ENCODE measurements at places on chromosomes 7 and 10.
A peak's percentile ranks its signal among the peaks of the same experiment; 100 is the strongest.

DNA sequence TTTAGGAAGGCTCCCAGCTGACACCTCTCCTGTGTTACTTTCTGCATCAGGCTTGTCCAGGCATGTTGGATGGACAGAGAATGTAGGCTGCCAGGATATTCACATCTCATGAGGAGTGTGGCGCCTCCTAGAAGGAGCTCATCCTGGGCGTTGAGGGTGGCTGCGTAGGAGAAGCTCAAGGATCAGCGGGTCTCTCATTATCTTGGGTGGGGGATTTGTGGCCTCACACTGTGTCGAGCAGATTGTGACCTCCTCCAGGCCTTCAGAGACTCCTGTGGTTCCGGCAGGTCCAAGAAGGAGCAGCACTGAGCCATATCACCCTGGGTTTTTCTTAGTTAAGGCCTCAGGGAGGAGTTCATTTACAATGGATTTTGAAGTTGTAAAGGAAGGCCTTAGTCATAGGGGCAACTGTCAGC lies 8.7 kb upstream of the COBL start:
- DNase-seq: no peak

DNA sequence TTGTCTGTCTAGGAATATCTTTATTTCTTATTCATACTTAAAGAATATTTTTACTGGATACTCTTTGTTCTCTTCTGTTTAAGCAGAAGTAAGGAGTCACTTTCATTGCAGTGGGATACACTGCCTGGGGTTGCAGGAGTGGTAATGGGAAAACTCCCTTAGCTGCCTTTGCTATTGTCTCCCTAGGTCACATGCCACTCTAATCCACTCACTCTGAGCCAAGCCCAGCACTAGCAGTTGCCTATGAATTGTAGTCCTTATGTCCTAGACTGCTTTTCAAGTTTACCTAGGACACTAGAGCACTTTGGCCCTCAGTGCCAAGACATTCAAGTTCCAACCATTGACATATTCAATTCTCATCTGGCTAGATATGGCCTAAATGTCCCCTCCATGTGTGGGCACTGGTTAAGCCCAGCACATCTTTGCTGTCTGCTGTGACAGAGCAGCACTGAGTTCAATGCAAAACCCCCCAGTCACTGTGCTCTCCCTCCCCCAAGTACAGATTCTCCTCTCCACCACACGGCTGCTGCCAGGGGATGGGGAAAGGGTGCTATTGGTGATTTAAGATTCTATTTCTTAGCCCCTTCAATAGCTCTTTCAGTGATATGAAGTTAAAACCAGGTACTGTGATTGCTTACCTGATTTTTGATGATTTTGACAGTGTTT lies 991.7 kb upstream of the KCND2 start:
- no peak for DNase-seq

DNA sequence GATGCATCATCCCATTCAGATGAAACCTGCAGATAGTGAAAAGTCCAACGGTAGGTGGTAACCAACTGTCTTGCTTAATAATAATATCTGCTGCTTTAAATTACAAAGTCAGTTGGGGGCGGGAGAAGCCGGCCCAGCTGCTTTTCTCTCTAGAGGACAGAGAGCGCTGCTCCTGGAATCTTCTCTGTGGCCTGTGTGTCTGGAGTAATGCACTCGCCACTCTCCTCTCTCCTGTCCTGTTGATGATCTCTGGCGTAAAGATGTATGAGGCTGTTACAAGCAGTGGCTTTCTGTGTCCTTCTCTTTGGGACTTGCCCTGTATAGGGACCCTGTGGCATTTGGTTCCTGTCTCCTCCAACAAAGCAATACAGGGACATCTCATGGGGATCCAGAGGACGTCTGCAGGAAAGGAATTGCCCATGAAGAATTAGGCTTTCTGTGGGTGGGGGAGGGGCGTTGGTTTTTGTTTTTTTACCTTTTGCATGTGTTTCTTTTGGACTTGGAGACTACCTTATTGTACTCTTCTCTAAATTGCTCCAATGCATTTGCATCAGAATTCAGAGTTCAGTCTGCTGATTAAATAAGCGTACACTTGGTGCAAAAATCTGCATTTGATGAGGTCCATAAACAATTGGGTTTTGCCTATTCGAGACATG lies 231.6 kb downstream of the CELF2 start:
- no peak for DNase-seq

DNA sequence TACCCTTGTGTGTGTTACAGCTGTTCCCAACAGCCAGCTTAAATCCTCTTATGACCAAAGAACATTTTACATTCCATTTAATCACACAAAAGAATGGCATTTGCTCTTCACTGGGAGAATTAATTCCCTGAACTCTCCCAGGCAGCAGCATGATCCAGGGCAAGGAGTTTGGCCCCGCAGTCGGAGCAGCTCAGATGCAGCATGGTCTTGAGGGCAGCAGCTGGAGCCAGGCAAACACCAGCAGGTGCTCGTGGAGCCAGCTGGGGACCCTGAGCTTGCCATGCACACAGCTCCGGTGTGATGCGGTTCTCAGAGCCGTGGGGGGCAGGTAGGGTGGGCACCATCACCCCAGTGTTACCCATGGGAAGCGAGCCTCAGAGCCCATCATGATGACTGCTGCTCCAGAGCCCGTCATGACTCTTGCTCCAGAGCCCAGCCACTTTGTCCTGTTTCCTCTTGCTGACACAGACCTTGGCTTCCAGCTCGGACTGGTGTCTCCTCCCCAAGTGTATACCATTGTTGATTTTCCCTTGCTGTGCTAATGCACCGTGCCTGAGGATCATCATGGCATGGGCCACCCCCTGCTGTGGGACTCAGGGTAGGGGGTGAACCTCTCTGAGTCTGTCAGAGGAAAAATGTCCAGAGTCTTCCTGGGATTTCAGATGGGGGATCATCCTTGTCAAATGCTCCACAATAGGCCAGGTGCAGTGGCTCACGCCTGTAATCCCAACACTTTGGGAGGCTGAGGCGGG lies 75.8 kb downstream of the ZRANB1 start:
- DNase-seq: no peak

- DNase-seq: no peak
These were observed 416.7 kb downstream of the ARL4A start for GRCh38 chr7:13104128-13104527.

DNA sequence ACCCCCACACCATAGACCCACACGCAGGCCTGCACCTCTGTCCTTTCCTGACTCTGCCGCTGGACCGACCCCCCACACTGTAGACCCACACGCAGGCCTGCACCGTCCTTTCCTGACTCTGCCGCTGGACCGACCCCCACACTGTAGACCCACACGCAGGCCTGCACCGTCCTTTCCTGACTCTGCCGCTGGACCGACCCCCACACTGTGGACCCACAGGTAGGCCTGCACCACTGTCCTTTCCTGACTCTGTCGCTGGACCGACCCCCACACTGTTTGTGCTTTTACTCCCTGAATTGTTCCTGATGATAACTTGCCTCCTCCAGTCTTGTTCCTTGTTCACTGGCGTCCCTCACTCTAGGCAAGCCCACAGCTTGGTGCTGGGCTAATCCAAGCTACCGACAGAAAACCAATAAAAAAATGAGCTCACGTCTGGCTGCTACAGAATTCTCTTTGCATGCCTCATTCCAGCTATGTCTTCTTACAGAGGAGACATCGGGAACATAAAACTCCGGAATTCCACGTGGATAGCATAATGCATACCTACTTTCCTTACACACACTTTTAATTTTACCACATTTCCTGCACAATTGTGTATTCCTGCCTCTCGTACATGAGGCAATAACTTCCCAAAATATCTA lies 494.3 kb downstream of the PTPRN2 start:
- DNase-seq: no peak

DNA sequence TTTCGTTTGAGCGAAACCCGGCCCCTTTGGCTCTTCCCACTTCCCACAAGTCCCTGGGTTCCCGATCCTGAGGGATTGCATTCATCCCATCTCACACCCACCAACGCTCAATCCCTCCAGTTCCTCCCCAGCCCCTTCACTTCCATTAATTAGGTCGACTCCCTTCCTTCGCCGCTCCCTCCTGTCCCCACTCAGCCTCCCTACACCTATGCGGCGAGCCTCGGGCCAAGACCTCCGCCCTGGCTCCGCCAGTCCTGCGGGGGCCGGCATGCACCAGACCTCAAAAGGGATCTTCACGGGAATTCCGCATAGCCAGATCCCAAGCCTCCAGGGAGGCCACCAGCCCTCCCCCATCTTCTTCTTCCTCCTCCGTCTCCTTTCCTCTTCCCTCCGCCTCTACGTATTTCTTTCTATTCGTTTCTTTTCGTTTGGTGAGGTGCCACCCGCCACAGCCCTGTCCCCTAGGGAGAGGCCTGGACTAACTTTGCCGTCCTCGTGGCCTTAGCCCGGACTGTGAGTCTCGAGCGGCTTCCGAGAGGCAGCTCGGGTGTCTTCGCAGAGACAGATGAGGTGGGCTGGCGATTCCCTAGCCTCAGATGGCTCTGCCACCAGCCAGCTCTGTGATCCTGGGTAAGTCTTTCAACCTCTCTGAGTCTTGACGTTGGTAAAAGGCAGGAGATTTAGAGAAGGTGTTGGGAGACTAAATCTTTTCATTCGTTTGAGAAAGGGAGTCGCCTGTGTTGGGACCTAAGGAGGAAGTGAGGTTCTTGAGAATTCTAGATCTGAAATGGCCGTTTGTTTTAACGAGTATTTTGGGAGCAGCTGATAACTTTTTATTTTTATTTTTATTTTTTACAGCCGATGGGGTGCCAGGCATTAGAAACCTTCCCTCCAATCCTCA lies 8.1 kb upstream of the LBX1 start:
- no peak for DNase-seq

DNA sequence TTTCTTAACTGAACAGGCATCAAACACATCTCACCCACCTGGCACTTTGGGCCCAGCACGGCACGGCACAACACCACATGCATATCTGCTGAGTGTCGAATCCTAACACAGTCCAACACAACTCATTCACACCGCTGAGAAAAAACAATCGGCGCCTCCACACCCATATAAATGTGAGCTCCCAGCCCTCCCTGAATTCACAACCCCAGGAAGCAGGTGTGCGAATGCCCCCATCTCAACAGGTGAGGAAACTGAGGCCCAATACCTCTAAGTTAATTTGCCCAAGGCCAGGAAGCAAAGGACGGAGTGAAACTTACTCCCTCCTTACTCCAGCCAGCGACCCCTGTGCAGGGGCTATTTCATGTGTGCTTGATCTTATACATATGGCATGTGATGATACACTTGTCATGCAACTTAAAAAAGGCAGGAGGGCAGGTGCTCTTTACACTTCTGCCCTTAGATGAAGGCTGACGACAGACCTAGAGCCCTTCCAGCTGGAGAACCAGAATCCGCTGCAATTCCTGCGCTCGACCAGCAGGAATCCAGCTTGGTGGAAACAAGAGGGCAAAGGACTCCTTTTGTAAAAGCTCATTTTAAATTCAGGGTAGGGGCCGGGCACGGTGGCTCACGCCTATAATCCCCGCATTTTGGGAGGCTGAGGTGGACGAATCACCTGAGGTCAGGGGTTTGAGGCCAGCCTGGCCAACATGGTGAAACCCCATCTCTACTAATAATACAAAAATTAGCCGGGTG lies 116.0 kb downstream of the LARP4B start:
- DNase-seq: no peak

DNA sequence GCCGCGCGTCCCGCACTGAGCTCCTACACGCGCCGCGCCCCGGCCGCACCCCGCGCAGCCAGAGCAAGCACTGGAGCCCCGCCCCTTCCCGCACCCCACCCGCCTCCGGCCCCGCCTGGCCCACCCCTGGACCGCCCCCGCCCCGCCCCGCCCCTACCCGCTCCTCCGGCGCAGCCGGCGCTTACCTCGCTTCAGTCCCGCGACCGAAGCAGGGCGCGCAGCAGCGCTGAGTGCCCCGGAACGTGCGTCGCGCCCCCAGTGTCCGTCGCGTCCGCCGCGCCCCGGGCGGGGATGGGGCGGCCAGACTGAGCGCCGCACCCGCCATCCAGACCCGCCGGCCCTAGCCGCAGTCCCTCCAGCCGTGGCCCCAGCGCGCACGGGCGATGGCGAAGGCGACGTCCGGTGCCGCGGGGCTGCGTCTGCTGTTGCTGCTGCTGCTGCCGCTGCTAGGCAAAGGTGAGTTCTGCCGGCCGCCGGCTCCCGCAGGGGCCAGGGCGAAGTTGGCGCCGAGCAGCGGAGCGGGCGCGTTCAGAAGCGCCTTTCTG lies at the start of gene RET:
TSS of gene RET (plus strand) at position 194 of the 545 bp plus-strand sequence. CDS start at position 384, 190 bp downstream.
- no peak for DNase-seq

GRCh38 chr10:26219676-26220075 lies 3.1 kb downstream of the GAD2 start:
- DNase-seq: no peak

- no peak for DNase-seq
These were observed 240.8 kb downstream of the FGFR2 start for GRCh38 chr10:121357401-121357800.

DNA sequence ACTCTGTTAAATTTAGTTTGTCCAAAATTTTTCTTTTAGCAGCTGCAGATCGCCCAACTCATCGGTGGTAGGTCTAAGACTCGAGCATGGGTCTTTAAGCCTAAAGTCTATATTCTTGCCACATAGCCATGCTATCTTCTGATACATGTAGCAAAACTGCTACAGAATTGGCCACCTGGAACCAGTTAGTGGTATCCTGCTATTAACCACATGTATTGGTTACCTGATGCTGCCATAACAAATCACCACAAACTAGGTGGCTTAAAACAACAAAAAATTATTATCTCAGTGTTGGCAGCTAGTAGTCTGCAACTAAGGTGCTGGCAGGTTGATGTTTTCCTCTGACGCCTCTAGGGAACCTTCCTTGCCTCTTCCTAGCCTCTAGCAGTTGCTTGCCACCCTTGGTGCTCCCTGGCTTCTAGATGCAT lies 96.7 kb upstream of the PIK3CG start:
- DNase-seq: no peak

GRCh38 chr10:4514445-4515108 lies 311.4 kb upstream of the AKR1E2 start:
- DNase-seq: no peak

DNA sequence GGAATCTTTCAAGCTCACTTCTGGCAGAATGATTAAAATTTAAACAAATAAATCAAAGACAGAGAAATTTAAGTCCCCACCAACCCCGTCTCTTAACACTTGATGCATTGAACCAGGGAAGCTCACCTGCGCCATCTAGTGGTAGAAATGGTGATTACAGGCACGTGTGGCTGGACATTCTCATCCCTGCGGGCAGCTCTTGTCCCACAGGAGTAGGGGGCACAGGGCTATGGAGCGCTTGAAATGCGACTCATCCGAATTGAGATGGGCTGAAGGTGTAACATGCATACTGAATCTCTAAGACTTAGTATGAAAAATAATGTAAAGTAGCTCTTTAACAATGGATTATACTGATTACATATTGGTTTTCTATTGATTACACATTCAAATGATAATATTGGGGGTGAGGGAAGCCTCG lies 24.8 kb upstream of the SLIT1 start:
- DNase-seq: peak; percentile 22

GRCh38 chr10:114577133-114577532 lies 80.9 kb downstream of the ABLIM1 start:
- no peak for DNase-seq

GRCh38 chr10:115945701-115946445 lies 327.1 kb downstream of the GFRA1 start:
- DNase-seq: no peak

All from NCI-H2107 (cell line).